NCI-H187 (cell line): ENCODE measurements at places on chromosomes 7 and 10.

DNA sequence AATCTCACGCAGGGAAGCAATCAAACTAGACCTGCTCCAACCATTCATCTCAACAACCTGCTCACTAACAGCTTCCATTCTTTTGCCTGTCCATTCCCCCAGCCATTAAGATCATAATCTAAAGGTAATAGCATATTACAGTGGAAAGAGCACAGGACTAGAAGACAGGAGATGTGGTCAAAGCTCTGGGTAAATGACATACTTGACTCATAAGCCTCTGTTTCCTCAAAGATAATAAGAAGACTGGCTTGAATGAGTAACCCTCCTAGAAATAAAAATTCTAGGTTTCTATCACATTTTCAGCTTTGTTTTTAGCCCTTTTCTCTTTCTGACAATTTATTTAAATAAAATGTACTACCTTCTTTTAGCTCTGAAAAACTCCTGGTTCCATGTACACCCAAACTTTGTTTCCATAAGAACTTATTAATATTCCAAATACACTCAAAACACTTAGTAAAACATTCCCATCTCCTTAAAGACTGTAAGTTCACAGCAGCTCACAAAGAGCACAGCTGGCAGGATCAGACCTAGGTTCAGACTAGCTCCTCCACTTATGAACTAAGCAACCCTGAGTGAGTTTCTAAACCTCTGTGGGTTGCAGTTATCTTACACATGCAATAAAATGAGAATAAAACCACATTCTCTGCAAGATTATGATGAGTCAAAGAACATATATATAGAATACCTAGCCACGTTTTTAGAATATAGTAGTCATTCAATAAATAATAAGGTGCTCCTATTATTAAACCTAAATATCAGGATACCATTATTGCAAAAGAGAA, 11.6 kb downstream of the FAM204A start:
- DNase-seq, result no peak

- no peak for DNase-seq
Measured at GRCh38 chr10:106011250-106011649, 1153.3 kb downstream of the SORCS1 start.

DNA sequence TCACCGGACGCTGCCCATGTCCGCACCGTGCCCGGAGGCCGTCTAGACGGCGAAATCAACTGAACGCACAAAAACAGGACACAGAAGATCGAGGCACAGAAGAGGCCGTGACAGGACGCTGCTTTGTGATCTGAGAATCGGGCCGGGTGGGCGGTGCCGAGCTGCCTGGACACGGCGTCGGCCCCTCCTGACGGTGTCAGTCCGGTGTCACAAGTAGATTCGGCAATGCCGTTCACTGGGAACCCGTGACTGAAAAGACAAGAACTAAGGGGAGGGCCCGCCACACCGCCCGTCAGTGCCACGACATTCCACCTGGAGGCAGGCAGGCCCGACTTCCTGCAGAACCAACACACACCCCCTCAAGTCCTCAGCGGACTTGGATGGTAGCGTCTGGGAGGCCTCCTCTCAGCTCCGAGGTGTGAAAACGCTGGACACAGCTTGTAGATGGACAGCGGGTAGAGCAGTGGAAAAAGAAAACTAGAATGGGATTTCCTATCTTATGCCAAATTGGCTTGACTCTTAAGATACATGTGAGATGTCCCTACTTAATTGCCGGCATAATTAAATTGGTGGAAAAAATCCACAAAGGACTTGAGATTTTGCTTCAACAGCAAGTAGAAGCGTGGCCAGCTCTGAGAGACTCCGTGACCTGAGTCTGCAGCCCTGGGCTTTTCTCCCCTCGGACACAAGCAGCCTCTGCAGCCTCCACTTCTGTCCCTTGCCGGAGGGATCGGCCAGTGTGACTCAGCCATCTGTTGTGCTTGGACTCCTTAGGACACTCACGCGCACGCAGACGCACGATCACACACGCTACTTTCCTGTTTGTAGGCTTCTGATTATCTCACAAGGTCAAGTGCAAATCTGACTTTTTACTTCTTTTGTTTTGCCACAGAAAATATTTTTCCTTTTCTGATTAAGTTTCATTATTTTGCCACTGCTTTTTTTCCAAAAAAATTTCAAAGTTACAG, 269.0 kb downstream of the DIP2C start:
- no peak for DNase-seq

GRCh38 chr7:21243265-21243664, 184.6 kb upstream of the SP4 start:
- no peak for DNase-seq

DNA sequence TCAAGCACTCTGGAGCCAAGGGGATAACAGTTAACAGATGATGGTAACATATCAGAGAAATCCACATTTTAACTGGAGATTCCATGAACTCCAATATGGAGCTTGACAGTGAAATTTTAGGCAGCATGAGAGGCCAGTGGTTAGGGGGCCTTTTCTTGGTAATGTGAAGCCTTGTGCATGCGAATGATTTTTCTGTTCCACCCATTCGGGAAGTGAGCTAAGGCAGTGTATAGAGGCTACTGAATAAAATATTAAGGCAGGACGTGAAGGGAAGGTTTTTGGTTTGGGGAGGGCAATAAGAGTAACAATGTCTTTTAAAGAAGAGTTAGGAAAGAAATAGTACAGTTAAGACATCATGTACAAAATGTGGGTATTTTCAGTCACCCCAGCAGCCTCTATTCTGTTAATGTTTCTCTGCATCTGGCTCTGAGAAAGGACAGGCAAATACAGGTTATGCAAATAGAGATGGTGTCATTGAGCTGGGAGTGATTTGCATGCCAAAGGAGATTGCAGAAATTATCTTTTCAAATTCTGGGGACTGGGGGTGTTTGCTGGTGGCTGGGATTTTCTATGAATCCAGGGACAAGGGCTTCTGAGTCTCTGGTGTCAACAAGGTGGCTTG, 6.8 kb upstream of the TAS2R60 start:
- DNase-seq, result no peak

DNA sequence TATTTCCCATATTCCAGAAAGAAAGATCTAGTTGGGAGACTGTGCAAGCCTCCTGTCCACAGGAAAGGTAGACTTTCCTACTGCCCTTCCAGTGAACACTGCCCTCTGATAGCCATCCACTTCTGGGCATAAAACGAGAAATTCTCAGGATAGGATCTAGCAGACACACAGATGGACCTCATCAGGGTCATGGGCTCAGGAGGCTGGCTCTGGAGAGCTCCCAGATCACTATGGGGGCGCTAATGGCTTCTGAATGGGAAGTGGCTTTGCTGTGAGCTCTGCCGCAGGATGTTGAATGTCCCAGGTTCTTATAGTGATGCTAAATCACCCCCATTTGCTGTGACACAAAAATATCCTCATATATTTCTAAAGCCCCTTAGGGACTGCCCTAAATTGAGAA, 77.1 kb downstream of the SVIL start:
- no peak for DNase-seq
